ENCODE measurements at places on chromosomes 5 and 9.

- DNase-seq = no peak
Measured at GRCh38 chr9:82140471-82140870, 151.9 kb downstream of the SPATA31D1 start.

DNA sequence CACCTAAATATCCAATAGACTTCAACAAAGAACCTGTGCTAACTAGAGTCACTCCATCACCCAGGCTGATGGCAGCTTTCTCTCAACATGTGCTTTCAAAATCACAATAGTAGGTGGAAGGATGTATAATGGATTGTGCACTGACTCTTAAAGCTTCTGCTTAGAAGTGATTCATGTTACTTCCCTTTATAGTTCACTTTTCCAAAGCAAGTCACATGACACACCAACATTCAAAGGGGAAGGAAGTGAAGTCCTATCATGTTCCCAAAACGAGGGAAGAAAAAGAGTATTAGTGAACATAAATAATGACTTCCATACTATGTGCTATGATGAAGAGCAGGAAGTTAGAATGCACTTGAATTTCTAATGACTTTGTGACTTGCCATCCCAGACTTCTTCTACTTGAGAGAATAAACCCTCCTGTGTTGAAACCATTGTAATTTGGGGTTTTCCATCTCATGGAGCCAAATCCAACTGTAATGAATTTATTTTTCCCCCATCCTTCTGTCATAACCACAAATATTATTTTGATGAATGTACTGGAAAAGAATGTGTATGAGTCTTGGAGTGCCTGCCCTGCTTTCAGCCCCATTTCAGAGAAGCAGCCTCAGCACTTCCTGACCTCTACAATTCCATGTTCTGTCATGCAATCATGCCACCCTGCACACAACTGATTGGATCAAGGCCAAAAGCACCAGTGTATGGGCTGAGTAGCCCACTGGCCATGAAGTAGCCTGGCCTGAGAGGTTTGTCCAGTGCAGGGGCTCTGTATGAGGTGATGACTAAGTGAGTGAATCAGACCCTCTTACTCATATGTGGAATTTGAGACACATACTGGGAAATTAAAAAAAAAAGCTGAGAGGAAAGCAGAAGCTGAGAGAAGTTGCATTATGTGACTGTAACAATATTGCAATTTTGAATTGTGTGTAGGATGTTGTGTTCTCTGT, 525.9 kb upstream of the CLINT1 start:
- DNase-seq = no peak

DNA sequence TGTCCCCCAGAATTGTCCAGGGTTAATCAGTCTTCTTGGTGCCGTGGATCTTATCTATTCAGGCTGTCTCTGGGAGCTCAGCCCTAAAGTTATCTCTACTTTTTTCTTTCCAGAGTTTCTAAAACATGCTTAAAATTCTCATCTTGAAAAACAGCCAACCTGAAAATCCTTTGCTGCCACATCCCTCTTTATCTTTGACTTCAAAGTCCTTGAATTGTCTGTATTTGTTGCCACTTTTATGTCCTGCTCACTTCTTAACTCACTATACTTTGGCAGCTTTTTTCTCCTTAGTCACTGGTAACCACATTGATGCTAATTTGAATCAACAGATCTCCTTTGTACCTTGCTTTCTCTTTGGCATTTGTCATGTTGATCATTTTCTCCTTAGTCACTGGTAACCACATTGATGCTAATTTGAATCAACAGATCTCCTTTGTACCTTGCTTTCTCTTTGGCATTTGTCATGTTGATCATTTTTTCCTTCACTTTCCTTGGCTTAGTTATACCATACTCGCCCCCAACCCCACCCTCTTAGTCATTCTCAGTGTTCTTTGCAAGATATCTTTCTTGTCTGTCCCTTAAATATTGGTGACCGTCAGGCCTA, 8.5 kb downstream of the DMXL1 start:
- peak; percentile 39 for DNase-seq

- DNase-seq = no peak
Measured at GRCh38 chr5:17277907-17278306, 60.5 kb downstream of the BASP1 start.

DNA sequence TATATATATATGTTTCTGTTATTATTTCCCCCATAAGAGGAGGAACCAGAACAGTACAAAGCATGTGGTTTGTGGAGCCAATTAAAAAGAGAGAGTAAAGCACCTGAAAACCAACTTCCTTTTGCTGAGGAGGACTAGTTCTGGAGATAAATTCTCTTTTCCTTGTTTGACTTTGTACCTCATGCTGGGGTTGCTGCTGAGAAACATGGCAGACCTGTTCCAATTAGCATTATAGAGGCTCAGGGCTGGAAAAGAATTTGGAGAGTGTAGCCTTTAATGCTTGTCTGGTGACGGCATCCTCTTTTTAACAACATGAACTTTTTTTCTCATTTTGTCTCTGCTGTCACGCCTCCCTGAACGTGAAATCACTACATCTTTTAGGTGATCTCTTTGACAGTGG, 32.8 kb upstream of the NMUR2 start:
- no peak for DNase-seq

GRCh38 chr9:125829743-125830142, 82.6 kb downstream of the PBX3 start:
- peak; percentile 31 for DNase-seq

- DNase-seq = no peak
Measured at GRCh38 chr5:20678814-20679298, 690.9 kb upstream of the CDH18 start.

- no peak for DNase-seq
Measured at GRCh38 chr9:75170898-75171360, 82.6 kb downstream of the OSTF1 start.

DNA sequence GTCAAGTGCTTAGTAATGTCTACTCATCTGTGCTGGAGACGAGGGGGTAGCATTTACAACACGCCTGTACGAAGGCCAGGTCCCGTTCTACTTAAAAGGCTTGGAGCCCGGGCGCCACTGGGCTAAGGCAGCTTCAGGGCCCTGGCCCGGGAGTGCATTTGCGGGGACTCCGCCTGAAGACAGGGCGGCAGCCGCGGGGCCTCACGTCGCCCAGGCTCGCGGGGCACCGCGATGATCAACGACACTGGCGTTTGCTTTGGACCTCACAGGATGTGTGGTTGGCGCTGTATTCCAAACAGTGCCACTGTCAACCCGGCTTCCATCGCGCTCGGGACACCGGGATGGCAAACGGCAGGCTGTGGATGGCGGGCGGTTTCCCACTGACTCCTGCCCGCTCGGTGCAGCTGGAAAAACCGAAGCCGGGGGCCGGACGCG, 1.1 kb upstream of the TENT4A start:
- peak; percentile 61 for DNase-seq

DNA sequence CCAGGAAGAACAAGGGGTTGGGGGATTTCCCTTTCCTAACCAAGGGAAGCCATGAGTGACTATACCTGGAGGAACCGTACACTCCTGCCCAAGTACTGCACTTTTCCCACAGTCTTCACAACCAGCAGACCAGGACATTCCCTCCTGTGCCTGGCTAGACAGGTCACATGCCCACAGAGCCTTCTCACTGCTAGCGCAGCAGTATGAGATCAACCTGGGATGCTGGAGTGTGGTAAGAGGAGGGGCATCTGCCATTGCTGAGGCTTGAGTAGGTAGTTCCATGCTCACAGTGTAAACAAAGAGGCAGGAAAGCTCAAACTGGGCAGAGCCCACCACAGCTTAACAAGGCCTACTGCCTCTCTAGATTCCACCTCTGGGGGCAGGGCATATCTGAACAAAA, 35.9 kb downstream of the SAXO1 start:
- no peak for DNase-seq

DNA sequence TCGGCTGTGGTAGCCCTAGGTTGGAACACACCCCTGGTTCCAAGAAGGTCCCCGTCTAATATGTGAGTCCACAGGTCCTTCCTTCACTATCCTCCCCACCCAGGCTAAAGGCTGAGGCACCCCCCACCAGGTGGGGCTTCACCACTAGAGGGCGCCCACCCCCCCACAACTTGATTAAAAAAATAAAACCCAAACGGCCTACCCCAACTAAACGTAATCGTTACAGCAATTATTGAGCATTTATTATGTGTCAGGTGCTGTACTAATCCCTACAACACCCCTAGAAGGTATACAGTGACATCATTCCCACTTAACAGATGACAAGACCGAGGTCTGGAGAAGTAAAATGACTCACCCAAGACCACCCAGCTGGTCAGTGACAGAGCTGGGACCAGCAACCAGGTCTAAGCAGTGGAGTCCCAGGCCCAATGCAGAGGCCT, 65.0 kb downstream of the FGF18 start:
- DNase-seq = peak; percentile 63

DNA sequence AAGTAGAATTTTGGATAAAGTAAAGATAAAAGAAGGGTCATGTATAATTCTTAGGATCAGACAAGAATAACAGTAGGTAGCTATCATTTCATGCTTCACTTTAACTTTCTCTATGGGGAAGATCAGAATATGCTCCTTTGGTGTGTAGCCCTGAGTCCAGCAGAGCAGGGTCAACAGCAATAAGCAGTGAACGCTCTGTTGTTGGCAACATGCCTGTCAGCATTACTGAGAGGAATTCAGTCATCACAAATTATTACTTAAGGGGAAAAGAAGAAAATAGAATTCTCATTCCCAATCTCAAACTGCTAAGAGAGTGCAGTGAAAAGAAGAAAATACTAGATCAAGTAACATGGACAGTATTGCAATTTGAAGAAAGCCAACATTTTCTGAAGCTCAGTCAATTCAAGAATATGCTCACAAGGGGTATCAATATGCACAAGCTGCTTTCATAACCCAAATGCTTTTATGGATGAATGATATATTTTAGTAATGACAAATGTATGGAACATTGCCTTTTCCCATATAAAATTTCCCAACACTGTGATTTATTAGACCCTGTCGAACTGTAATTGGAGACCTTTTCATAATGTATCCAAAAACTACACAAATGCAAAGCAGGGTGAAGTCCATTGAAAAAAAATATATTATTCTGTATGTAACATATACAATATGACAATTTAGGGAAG, 1359.4 kb downstream of the EFNA5 start:
- no peak for DNase-seq

DNA sequence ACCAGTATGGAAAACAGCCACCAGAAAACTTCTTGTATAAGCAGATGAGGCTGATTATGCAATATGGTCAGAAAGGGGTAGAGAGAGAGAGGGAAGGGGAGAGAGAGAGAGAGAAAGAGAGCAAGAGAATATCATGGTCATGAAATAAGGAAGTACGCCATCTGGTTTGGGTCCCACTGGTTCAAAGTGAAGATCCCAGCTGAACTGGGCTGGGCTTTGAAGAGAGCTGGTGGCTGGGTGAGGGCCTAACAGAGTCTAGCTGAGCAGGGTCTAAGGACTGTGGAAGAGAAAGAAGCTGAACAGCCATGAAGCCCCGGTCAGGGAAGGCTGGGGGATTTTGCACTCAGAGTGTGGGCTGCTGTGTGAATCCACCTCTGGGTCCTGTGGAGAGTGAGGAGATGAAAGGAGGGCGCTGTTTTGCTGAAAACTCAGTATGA, 14.6 kb downstream of the TRIM14 start:
- DNase-seq = no peak

- DNase-seq = no peak
Measured at GRCh38 chr9:111066468-111066867, 28.2 kb upstream of the LPAR1 start.

- no peak for DNase-seq
Measured at GRCh38 chr5:163976696-163977095, 471.3 kb downstream of the MAT2B start.

DNA sequence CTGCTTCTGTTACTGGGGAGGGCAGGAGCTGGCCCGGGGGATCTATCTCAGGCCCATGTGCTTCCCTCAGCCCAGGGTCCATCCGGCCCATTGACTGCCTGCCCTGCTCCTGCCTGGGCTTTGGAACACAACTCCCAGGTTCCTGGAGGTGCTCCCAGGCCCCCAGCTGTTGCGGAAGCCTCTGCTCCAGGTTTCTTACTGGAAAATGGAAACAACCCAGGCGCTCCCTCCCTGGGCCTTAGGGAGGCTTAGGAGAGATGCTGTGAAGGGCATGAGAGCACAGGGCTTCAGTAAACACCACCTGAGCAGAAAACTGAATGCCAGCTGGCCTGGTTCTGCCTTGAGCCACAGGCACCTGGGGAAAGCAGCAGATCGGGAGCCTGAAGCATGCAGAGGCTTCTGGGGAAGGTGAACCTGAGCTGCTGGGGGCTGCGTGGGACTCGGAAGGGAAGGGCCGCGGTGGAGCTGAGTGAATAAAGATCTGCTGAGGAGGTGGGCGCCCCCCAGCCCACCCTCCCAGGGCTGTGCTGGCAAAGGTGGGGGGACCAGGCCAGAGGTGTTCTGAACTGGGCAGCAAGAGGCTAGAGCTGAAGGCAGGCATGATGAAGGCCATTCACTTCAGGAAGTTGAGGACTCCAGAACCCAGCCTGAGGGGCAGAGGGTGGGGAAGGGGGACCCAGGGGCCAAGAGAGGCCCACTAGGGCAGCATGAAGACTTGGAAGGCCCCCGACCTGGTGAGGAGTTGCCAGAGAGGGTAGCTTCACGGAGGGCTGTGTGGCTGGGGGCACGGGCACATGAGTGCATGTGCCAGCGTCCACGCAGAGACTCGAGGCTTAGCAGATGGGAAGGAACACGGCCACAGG, 64.8 kb downstream of the SHB start:
- DNase-seq = no peak

GRCh38 chr9:79264511-79265355, 307.0 kb upstream of the TLE4 start:
- DNase-seq = no peak

DNA sequence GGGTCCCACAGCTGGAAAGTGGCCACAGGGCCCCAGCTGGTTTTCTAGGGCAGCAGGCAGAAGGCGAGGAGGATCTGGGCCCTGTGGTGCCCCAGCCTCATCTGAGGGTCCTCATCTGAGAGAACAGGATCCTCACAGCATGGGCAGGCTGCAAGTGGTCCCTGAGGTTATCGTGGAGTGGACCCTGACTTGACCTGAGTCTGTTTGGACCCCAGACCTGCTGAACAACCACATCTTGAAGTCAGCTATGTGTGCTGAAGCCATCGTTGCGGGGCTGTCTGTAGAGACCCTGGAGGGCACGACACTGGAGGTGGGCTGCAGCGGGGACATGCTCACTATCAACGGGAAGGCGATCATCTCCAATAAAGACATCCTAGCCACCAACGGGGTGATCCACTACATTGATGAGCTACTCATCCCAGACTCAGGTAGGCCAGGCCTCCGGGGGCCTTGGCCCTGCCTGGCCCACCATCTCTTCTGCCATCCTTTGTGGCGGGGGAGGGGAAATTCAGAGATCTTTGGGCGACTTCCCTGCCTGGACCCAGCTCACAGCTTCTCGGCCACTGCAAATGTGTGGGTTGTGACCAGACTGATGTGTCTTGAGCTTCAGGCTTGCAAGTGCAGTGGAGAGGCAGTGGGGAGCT, 24.0 kb downstream of the TGFBI start:
- DNase-seq = no peak

DNA sequence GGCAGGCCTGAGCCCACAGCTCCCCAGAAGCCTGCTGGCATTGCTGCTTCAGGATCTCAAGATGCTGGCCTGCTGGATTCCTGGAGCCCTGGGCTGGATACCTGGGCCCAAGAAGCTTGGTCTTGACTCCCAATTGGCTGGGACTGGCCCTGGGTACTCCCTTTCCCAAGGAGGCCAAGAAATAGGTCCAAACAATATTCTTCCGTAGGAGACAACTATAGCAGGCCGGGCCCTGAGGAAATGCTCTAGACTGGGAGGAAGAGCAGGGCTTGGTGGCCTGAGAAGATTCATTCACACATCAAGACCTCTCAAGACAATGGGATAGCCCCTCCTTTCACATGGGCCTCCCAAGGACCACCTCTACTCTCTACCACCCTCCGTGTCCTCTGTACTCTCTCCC, 7.9 kb downstream of the CSF2 start:
- no peak for DNase-seq

GRCh38 chr5:34736445-34737115, 80.5 kb downstream of the RAI14 start:
- no peak for DNase-seq

All from activated CD4-positive, alpha-beta T cell treated with anti-CD3 and anti-CD28 coated beads, Interleukin-2, amount 50 U/mL, for 48 hours (primary cell).